T-helper 9 cell (primary cell): ENCODE measurements at places on chromosomes 16 and 17.

GRCh38 chr16:1003391-1004347 lies 22.1 kb downstream of the SOX8 start:
- peak; percentile 22 for DNase-seq

DNA sequence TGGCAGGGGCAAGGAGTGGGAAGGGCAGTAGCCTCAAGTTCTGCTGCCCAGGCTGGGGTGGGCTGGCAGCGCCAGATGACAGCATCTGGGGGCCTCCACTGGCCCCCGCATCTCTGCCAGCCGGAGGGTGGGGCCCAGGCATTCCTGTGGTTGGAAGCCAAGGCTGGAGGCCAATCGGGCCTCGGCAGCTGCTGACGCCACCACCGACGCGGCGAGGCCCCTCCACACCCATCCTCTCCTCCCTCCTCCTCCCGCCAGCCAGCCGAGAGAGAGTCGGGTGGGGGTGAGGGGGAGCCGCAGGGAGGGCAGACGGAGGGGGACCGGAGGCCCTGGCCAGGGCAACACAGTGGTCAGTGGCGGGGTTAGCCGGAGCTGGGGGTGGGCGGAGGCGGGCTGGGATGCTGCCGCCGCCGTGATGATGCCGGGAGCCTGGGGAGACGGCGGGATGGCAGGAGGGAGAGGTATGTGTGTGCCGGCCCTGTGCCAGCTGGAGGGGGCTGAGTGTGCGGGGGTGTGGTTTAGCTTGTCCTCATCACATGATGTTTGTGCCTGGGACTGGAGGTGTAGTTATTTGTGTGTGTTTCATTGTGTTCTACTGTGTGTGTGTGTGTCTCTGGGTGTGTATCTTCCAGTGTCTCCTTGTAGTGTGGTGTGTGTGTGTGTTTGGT lies 36.6 kb downstream of the ARHGAP23 start:
- DNase-seq = no peak

GRCh38 chr16:1109648-1110047 lies 13.6 kb upstream of the C1QTNF8 start:
- no peak for DNase-seq

DNA sequence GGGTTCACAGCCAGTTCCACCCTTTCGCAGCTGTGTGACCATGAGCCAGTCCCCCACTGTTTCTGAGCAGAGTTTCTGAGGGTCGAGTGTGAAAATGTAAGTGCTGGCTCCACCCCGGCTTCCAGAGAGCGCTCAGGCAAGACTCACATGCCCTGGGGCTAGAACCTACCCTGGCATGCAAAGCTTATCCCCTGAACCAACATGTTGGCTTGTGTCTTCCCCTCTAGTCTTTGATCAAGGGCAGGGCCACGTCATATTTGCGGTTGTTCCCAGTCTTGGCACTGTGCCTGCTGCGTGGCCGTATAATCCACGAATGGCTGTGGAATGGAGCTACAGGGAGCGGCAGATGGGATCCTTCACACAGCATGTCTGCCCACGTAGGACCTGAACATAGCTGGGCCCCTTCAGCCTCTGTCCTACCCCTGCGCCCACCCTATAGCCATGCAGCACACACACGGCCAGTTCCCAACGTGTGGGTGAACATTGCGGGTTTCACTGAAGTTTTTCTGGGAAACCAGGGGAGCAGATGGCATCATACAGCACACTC lies 84.8 kb downstream of the MRM1 start:
- DNase-seq = no peak

DNA sequence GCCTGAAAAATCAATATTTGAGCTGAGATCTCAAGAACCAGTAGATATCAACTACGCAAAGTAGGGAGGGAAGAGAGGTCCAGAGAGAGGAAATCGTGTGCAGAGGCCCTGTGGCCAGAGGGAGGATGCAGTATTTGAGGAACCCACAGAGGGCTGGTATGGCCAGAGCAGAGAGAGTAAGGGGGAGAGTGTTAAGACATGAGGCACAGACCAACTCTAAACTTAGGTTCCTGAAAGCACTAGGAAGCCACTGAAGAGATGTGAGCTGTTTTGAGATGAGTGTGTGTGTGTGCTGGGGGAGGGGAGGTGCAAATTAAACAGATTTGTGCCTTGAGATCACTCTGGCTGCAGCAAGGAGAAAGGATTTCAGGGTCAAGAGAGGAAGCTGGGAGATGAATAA lies 10.9 kb downstream of the SLC13A2 start:
- no peak for DNase-seq

DNA sequence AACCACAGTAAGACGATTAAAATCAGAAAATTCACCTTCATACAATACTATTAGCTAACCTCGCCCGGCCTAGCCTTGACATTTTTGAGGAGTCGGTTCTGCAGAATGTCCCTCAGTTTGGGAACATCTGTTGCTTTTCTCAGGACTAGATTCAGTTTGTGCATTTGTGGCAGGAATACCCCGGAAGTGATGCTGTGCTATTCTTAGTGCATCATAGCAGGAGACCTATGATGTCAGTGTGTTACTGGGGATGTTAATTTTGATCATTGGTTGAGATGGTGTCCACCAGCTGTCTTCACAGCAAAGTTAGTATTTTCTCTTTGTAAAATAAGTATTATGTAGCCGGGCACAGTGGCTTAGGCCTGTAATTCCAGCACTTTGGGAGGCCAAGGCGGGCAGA lies 21.5 kb upstream of the HELZ start:
- DNase-seq = no peak

DNA sequence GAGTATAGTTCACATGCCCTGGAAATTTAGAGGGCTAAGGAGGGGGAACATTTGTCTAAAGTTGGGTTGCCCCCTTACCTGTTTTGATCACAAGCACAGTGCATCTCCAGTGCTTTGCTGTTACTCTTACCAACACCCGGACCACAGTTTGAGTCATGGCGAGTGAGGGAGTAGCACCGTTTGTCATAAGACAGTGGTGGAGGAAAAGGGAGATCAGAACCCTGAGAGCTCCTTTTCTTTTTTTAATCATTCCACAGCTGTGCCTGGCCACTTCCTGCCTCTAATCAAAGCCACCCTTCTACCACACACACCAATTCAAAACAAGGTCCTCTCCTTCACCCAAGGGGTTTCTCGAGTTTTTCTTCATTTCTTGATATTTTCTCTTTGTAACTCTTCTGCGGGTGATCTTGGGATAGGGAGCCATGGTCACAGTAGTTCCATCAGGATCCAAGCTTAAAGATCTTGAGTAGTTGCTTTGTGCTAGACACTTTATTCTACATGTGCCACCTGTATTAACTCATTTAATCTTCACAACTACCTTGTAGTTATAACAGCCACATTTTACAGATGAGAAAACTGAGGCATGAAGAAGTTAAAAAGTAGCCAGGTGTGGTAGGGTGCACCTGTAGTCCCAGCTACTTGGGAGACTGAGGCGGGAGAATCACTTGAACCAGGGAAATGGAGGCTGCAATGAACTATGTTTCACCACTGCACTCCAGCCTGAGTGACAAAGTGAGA lies 5.0 kb upstream of the MYL4 start:
- DNase-seq = no peak
